Activated CD4-positive, alpha-beta T cell treated with anti-CD3 and anti-CD28 coated beads for 24 hours (primary cell): ENCODE measurements at places on chromosomes 13 and 19.

GRCh38 chr13:51742031-51742430 is 61.9 kb downstream of the DHRS12 start:
- DNase-seq, result no peak

- no peak for DNase-seq
Observed at GRCh38 chr13:37306778-37307544, 201.5 kb upstream of the CSNK1A1L start.

DNA sequence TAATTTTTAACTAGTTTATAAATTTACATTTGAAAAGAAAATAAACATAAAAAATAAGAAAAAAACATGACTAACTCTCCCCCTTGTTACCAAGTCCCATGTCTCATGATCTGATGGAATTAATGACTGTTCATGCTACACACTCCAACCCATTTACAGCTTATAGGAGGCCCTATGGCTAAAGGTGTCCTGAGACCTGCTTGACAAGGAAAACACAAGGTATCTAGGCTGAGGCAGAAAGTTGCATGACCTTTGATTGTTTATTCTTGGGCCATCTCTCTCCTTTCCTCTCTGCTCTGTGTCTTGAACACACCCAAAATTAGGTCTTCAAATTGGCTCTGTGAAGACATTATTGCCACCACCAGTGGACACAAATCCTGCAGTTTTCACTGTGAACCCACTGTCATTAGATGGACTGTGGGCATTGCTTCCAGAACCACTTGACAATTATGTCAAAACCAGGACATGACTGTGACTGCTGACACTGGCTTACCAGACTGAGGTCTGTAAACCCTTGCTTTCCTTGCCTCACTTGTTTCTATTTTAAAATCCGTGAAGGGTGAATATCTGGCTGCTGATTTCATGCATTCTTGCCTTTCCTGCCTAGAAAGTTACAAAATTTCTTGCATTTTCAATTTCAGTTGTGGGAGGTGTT is 386.5 kb upstream of the SPRY2 start:
- no peak for DNase-seq

GRCh38 chr13:41916173-41916954 is 44.5 kb downstream of the VWA8 start:
- no peak for DNase-seq

- no peak for DNase-seq
Observed at GRCh38 chr19:33399081-33399744, 25.7 kb downstream of the CEBPG start.
